ENCODE measurements at places on chromosomes 7 and 10.

GRCh38 chr10:69439813-69440506 lies 11.3 kb upstream of the TSPAN15 start:
- no peak for DNase-seq

- no peak for DNase-seq
Observed at GRCh38 chr10:126021833-126022500, 125.6 kb downstream of the FANK1 start.

- DNase-seq, result no peak
Observed at GRCh38 chr7:116772423-116772863, 89.9 kb upstream of the CAPZA2 start.

- no peak for DNase-seq
Observed at GRCh38 chr7:25908154-25908949, 243.6 kb upstream of the NFE2L3 start.

DNA sequence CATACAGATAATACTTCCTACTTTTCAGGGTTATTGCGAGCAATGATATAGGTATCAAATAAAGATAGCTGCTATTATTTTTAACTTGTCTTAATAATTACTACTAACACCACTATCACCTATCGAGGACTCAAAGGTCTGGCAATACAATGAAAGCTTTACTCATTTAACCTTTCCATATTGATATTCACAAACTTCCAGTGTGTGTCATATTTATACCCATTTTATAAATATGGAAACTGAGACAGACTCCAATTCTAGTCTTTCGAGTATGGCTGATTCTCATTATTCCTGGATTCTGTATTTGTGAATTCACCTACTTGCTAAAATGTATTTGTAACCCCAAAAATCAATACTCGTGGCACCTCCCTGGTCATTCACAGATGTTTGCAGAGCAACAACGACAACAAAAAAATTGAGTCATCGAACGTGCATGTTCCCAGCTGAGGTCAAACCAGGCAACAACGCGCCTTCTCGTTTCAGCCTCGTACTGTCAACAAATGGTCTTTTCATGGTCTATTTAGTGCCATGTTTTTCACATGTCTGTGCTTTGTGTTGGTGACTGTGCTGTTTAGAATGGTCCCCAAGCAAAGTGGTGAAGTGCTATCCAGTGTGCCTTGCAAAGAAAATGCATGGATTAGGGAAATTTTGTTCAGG lies 51.7 kb downstream of the SMURF1 start:
- no peak for DNase-seq

GRCh38 chr10:29725133-29725720 lies 90.5 kb upstream of the SVIL start:
- DNase-seq, result no peak

GRCh38 chr7:94908323-94909178 lies 1.2 kb downstream of the PPP1R9A start:
- DNase-seq, result no peak

GRCh38 chr10:75651417-75651816 lies 220.0 kb downstream of the LRMDA start:
- no peak for DNase-seq

- no peak for DNase-seq
Observed at GRCh38 chr7:32069116-32069650, 1.0 kb downstream of the PDE1C start.

GRCh38 chr10:119268871-119269506 lies 61.6 kb downstream of the GRK5 start:
- DNase-seq, result peak; percentile 79

GRCh38 chr7:118005026-118005425 lies 131.8 kb upstream of the CTTNBP2 start:
- DNase-seq, result no peak

DNA sequence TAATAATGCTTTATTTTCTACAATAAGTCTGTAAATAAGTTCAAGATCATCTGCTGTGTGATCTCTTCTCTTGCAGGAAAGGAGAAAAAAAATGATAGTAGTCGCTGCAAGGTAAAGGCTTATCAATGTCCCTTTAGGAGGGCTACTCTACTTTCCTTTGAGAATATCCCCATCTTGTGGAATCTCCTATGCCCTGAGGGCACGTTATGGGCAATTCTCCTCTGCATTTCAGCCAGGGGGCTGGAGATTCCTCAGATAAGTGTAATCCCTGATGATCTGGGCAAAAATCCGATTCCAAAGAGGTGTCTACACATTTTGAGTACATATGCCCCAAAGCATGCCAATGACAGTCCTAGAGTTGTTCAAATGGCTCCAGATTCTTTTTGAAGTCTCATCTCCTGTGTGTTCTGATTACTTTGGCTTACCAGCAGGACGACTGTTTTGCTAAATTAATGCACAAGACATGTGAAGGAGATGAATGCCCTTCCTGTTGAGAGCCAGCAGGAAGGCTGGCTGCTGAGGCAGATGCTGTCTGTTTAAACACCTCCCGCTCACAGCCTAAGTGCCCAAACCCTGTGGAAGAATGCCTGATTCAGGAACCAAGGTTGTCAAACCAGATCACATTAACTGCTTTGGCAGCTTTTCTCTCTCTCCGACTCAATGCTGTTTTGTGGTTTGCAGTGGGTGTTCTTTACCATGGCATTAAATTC lies 171.2 kb upstream of the COL1A2 start:
- DNase-seq, result no peak

DNA sequence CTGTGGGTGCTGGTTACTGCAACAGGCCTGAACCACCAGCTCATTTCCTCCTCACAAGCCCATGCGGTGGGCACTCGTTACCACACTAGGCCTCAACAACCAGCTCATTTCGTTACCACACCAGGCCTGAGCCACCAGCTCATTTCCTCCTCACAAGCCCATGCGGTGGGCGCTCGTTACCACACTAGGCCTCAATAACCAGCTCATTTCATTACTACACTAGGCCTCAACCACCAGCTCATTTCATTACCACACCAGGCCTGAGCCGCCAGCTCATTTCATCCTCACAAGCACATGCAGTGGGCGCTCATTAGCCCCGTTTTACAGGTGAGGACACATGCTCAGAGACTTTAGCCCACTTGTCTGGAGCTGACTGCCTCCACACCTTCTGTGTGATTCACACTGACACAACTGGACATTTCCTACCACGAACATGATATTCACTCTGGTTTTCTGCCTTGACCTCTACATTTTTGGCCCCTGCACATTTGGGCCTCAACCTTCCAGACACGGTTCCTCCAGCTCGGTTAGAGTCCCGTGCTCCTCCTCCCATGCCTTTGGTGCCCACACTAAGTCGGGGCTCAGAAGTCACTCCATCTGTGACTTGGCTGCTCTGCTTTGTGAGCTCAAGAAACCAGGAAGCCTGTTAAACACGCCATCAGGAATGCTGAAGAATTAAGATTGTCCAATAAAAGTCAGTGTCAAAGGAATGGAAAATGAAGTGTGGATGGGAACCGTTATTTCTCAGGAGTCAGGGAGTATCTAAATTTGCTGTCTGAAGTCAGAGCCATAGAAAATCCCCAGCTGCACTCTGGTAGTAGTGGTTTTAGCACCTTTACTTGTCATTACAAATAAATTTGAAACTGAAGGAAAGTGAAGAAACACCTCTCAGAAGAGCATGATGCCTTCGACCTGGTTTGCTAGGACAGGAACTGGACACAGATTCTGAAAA lies 55.8 kb upstream of the LANCL2 start:
- peak; percentile 55 for DNase-seq

- DNase-seq, result no peak
Observed at GRCh38 chr10:80429521-80429973, 21.2 kb downstream of the PRXL2A start.

- peak; percentile 55 for DNase-seq
Observed at GRCh38 chr10:80530251-80530650, 7.5 kb upstream of the SH2D4B start.

DNA sequence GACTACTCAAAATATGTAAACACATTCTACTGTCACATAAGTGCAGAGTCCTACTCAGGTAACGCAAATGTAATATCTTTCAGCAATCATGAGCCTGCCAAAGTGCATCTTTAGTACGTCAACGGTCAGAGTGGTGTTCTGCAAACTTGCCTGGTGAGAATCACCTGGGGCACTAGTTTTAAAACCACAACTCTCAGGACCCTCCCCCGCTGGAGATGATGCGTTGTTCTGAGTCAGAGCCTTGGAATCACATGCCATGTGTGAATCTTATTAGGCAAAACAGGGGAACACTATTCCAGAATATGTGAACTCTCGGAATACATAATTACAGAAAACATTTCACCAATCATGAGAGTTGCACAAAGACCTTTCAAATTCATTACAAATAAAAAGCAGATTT lies 115.7 kb downstream of the TPK1 start:
- no peak for DNase-seq

DNA sequence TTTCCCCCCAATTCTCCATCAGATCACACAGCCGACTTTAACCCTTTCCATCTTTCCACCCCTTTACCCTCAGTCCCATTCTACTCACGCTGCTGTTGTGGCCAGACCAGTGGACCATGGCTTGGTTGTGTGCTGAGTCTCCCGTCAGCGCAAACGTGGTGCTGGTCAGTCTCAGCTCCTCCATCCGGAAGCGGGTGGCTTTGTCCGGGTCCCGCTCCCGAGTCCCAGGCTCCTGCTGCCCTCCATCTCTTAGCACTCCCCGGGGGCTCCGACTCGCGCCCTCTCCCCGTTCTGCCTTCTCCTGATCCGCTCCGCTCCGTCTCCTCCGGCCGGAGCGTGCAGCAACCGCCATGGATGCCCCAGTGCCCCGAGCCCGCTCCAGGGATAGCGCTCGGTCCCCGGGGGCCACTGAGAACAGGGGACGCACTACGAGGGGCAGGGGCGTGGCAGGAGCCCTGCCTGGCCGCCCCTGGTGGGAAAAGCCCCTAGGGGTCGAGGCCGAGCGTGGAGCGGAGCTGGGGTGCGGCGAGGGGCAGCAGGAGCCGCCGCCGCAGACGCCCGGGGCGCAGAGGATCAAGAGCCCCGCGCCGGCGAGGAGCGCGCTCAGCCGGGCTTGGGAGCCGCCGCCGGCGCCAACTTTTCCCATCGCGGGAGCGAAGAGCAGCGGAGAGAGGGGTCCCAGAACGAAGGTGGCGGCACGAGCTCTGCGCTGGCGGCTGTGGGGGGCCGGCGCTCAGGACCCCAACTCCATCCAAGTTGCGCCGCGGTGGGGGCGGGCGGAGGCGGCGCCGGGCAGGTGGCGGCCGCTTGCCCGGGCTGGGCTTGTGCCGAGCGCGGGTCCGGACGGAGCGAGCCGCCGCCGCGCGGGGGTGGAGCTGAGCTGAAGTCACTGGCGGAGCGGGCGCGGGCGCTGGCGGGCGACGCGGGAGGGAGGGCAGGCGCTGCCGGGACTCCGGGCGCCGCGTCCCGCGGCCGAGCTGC lies at the start of gene SORCS1:
Gene SORCS1, minus strand, starts transcription at position 826 of the 981 bp plus-strand sequence.
- no peak for DNase-seq

- DNase-seq, result no peak
Observed at GRCh38 chr7:31805209-31805818, 118.3 kb downstream of the PPP1R17 start.

GRCh38 chr10:4541292-4541691 lies 284.7 kb upstream of the AKR1E2 start:
- no peak for DNase-seq

GRCh38 chr10:15181576-15182156 lies 13.2 kb upstream of the NMT2 start:
- no peak for DNase-seq

GRCh38 chr7:23603632-23604295 lies 6.6 kb downstream of the CCDC126 start:
- no peak for DNase-seq

- no peak for DNase-seq
Observed at GRCh38 chr10:87702973-87703294, 43.3 kb downstream of the PAPSS2 start.

DNA sequence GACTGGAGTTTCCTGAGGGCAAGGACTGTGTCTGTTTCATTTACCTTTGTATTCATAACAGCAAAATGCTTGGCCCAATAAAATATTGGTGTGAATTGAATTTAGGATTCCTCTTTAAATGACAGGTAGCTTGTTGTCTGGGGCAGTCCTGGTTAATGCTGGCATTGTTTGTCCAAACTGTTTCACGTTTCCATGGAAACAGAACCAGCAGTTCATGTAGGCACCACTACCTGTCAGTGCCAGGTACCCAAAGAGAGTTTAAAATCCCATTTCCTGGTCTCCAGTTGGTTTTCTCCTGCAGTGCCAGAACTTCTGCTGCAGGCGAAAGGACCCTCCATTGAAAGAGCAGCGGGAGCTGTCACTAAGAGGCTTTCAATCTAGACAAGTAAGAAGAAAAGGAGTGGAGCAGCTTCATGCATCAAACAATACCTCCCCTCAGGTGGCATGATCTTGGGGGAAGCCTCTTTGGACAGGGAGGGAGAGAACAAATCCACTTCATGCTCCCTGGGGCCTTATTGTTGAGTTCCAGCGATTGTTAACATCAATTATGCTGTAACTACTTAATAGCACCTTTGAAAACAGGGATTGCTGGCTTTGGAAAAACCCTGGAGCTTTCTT lies 109.6 kb downstream of the KIF20B start:
- DNase-seq, result no peak

DNA sequence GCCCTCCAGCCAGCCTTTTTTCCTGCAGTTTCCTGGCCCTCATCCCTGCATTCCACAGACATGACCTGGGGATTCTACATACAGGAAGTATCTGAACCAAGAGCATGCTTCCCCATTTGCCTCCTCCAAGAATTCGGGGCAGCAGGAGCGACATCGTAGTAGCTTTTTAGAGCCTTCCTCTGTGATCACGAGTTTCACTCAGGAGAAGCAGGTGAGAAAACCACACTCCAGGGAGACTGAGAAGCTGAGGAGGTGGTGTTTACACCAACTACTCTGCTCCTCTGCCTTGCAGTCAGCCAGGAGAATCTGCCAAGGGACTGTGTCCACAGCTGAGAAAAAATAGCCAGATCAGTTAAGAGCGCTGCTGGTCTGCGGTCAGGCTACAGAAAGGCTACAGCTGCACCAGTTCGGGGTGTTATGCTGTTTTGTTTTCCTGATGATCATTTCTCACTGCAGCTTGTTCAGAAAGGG lies 54.1 kb downstream of the HSPA12A start:
- DNase-seq, result no peak

DNA sequence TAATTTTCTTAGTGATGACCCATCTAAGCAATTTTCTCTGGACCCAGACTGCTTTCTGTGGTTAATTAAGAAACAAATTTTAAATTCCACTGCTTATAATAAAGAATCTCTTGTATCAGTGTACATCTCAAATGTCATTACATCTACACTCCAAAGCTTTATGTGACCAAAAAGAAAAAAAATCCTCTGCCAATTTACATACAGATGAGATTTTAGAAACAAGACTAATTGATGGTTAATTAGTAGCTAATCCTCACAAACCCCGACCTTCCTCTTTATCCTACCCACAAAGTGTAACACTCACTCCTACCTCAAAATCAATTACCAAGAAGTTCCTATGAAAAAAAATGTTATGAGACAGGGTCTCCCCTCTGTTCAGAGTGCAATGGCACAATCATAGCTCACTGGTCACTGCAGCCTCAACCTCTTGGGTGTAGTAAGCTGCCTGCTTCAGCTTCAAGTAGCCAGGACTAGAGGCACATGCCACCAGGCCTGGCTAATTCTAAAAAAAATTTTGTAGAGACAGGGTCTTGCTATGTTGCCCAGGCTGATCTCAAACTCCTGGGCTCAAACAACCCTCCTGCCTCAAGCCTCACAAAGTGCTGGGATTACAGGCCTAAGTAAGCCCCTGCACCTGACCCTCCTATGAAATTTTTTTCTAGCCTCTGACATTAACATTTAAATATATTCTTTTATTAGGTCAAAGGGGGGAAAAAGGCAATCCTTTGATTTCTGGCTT lies 14.8 kb downstream of the KIF5B start:
- no peak for DNase-seq

GRCh38 chr10:124236816-124237215 lies 143.4 kb upstream of the CHST15 start:
- no peak for DNase-seq

GRCh38 chr10:19816411-19817230 lies at the start of gene PLXDC2:
PLXDC2 (plus strand) TSS chr10:19816432.
- no peak for DNase-seq

GRCh38 chr10:76558586-76558985 lies 1079.0 kb downstream of the KCNMA1 start:
- DNase-seq, result no peak
